Hematopoietic multipotent progenitor cell treated with erythropoietin and hydrocortisone succinate and interleukin-3 and kit ligand, for 6 days (in vitro differentiated cells): ENCODE measurements at places on chromosomes 7 and 10.

DNA sequence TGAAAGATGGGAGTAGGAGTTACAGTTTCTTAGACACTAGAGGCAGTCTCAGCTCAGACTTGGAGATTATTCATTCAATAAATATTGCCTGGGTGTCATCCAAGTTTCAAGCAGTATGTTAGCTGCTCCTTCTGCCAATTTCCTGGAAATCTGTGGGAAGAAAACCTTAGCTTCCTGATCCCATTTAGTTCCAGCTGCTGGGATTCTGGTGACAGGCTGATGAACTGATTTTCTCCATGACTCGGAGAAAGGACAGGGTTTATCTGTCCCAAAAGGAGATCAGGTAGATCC lies 95.8 kb downstream of the CLEC2L start:
- DNase-seq, result no peak

GRCh38 chr7:20991544-20991943 lies 204.9 kb upstream of the SP8 start:
- DNase-seq, result no peak

DNA sequence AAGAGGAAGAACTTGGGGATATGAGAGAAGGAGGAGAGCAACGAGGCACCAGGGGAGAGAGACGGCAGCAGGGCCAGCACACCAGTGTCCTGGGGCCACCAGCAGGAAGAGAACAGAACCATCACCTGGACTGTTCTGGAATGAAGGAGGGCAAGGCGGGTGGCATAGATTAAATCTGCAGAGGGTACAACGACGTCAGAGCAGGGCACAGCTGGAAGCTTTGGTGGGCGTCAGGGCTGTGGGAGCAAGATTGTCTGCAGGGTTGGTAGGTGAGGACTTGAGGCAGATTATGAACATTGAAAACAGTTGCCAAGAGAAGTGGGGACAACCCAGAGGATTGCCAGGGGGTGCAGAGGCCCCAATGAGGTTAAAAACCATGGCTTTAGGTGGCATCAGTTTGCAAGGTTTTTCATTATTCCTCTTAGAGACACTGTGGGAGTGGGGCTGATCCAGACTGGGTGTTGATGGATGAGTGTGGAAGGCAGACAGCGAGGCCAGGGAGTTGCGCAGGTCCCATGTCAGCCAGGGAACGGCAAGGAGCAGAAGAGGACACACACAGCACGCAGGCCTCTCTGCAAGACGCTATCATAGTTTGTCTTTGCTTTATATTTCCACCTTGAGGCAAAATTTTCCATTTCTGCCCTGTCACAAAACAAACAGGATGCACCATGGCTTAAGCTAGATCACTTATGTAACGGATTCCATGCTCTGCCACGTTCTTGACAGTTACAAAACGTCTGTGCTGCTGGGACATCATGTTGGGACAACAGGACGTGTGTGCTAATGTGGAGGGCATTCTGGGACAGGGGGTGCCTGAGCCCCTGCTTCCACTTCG lies 52.5 kb upstream of the LEP start:
- DNase-seq, result no peak

GRCh38 chr10:124618470-124619073 lies 125.6 kb downstream of the FAM53B start:
- no peak for DNase-seq

DNA sequence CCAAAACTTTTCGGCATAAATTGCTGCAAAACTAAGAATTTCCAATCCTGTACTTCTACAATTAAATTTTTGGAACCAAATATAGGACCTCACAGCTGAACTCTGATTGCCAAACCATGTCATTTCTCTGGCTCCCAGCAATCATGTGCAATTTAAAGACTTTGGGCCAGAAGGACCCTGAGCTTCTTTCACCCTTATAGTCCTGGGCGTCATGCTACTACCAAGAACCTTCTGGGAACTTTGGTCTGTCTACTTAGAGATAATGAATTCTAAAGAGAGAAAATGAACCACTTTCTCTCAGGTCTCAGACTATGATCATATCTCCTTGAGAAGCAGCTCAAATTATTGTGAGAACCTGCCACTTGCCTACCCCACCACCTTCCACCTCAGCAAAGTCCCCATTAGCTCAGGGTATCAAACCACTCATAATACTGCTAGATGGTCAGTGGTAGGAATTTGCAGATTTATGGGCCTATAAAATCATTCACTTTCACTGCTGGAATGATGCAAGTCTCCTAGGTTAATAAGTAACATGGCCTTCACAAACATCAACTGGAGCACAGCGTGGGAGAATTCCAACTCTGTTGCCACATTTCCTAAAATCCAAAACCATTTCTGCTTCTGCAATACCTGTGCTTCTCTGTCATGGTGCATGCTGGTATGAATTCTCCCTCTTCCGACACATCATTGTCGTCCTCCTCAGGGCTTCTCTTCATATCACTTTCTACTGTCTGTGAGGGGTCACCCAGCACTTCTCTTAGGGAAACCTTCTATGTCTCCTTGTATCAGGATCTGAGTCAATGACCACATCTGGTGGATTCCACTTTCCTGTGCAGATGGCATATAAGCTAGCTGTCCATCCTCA lies 6.6 kb upstream of the WDR91 start:
- DNase-seq, result no peak

DNA sequence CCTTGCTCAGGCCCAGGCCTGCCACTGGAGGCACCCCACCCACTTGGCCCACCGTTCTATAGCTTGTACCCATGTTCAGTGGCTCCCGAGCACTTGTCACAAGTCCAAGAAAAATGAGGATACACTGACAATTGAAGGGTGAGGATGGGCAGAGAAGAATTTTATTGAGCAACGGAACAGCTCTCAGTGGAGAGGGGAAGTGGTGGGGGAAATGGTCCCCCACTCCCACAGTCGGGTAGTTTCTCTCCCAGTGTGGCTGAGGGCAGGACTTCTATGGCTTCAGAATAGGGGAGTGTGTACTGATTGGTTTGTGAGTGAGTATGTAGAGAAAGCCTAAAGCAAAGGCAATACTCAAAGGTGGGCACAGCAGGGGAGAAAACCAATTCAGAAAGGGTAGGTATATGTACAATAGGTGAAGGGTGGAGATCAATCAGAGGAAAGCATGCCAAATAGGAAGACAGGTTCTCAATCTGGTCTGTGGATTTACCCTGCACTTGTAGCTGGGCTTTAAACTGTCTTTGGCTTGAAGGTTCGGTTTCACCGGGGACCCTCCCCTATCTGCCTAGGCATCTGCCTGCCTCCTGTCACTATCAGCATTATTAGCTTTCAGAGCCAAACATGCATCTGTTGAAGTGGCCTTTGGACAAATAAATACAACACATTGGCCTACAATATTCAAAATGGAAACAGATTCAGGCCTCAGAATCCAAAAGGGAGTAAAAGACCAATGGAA lies 8.9 kb upstream of the TSPAN13 start:
- DNase-seq, result no peak

- DNase-seq, result peak; percentile 72
Measured at GRCh38 chr10:17435187-17435586, 19.2 kb downstream of the ST8SIA6 start.

DNA sequence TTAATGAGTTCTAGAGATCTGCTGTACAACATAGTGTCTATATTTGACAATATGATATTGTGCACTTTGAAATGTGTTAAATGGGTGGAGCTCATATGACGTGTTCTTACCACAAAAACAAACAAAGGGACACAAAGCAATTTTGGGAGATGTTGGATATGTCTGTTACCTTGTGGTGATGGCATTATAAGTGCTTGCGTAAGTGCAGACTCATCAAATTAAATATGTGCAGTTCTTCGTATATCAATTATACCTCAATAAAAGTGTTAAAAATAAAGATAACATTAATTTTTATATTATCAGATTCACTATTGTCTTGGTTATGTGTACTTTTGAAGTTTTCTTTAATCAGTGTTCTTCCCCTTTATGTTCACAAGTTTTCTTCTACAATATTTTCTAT lies 372.9 kb upstream of the COBL start:
- DNase-seq, result no peak

DNA sequence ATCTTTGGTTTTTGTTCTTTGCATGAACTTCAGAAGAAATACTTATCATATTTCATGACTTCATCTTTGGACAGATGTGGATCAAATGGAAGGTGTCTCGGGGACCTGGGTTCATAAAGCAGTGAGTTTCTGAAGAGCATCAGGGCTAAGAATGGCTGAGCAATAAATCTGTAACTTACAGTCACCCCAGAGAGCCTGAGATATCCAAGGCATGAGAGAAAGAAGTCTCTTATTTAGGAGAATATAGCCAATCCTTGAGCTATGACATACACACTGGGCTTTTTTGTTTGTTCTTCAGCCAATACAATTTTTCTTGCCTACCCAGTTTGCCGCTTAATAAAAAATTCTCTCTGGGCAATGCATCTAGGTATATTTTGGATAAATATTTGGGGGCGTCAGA lies 252.6 kb upstream of the INHBA start:
- DNase-seq, result no peak

GRCh38 chr7:5477723-5478531 lies 54.3 kb upstream of the TNRC18 start:
- DNase-seq, result peak; percentile 92

- DNase-seq, result no peak
Measured at GRCh38 chr10:94496010-94496409, 49.6 kb upstream of the HELLS start.

DNA sequence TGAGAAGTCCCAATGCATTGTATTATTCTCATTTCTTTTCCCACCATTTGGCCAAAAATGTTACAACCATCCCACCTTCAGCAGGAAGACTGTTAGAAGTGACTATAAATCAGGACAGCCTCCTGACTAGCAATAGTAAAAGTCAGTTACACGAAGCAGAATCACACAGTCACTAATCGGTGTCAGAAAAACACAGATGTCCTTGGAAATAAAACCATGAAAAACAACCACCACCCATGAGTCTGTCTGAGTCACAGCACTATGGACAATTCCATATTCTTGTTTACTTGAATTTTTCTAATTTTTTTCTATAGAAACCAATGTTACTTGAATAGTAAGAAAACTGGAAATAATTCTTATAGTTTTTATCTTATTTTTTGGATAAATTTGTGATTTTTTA lies 81.9 kb upstream of the FRMD4A start:
- no peak for DNase-seq

GRCh38 chr10:124632064-124632531 lies 112.1 kb downstream of the FAM53B start:
- peak; percentile 73 for DNase-seq

DNA sequence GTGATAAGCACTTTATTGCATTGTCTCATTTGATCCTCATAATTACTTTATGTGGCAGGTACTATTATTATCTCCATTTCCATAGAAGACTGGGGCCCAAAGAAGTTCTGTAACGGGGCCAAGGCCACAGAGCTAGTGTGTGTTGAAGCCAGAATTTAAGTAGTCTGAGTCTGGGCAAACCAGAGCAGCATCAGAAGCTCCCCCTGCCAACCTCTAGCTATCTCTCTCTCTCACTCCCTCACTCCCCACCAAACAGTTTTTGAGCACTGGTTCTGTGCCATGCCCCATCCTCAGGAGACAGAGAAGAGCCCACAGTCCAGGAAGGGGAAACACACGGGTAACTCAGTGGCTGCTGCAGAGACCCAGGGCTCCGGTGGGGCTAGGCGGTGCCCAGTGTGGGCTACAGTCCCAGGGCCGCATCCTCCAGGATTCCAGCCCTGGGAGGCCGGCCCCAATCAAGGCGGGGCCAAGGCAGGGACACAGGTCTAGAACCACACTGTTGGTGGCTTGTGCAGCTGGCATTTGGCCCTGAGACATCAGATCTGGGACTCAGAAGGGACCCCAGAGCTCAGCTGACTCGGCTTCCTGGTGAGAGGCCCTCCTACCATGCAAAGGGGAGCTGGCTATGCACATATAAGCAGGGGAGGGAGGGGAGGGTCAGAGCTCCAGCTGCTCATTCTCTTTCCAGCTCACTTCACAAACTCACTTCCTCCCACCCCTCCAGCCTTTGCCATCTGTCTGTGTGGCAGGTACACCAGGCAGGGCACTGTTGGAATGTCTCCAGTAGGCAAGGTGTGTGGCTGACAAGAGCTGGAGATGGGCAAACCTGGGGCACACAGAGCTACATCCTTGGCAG lies 34.4 kb downstream of the COL13A1 start:
- DNase-seq, result no peak

GRCh38 chr10:14416308-14416700 lies 85.6 kb upstream of the FRMD4A start:
- no peak for DNase-seq

DNA sequence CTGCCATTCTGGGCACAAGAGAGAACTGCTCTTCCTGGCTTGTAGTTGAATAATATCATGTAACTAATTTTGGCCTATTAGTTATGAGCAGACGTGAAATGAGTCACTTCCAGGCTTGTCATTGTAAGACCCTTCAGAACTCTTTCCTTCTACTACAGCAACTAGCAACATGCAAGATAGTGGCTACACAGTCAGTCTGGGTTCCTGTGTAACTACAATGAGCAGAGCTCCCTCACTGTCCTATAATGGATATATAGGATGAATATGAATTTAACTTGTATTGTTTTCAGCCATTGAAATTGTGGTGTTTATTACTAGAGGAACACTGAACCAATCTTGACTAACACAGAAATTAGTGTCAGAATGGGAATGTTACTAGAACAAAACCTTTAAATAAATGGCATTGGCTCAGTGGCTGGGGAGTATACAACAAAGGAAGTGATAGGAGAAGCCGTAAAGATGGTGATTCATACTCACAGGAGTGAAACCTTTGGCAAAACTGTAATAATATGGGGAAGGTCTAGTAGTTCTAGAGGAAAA lies 2.9 kb upstream of the MTPN start:
- DNase-seq, result no peak

DNA sequence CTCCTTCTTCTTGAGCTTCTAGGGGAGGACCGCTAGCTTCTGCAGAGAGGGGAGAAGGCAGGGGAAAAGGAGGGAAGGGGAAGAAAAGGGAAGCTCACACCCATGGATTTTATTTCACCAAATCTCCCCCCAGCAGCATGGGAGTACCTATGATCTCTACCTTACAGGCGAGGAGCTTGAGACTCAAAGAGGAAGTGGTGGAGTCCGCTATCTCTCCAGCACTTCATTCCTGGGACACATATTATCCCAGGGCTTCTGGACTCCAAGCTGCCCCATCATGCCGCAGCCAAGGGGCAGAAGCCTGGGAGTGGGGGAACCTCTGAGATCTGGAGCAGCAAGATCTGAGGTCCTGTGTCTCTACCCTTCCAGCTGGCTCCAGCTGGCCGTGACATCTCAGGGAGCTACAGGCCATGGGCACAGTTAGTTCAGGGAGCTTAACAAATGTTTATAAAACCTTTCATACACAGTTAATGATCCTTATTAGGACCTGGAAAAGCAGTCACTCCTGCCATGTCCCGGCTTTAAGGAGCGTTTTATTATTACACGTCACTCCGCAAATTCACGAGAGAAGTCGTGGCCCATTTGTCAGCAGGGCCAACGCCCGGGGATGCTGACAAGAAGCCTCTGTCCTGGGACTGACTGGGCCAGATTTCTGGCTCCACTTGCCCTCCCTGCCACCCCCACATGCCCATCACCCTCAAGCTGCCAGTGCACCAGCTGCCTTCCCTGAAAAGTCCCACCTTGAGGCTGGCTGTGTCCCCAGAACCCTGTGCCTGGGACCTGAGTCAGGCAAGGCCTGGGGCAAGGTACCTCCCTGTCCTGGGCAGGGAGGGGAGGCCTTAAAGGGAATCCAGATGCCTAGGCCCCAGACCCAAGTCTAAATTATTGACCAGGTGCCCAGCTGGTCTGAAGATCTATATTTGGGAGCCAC lies 132.1 kb upstream of the ZMIZ1 start:
- no peak for DNase-seq
